ENCODE measurements at places on chromosomes 12 and 14.

- no peak for DNase-seq
Observed at GRCh38 chr12:107377596-107378385, 284.4 kb upstream of the CRY1 start.

DNA sequence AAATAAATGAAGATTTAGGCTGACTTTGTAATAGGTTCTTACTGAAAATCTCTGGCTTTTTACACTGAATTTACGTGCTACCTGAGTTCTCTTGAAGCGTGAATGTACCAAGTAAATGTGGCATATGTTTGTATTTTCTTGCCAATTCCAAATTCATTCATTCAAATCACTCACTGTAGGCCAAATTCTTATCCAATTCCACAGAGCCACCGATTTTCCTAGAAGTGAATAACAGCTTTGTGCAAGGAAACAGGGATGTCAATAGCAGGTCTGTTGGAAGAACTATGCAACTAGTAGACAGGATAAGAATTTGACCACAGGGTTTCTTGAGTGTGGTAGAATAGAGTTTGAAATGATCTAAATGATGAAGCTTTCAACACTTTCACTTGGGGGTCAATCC lies 86.8 kb downstream of the SOX5 start:
- DNase-seq = no peak

DNA sequence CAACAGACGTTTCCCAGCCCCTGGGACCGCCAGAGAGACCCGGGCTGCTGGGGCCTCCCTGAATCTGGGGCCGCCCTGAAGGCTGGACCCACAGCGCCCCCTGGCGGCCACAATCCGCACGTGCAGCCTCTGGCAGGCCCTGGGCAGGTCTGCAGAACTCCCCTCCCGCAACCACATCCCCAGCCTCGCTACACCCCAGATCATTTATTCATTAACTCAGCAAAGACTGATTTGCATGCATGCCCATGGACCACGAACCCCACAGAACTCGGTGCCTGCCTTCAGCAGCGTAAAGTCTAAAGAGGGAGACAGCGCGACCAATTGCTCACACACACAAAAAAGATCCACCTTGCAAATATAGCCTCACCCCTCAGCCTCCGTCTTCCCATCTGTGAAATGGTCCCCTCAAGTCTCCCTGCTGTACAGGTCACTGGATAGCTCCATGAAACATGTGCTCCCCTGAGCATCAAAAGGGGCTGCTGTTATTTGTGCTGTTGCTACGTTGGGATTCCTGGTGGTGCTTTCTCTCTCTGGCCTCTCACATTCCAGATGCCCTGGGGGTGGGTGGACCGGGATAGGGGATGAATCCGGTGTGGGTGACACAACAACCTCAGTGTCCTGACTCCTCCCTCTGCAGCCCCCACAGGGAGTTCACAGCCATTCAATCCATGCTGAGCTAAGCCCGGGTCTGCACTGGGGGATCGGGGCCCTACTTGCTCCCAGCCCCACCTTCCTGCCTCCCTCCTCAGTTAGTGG lies 96.4 kb downstream of the SCARB1 start:
- peak; percentile 77 for DNase-seq

- DNase-seq = peak; percentile 47
Observed at GRCh38 chr12:111274777-111275176, 94.1 kb downstream of the PHETA1 start.

GRCh38 chr12:111812881-111813741 lies 28.9 kb upstream of the MAPKAPK5 start:
- peak; percentile 75 for DNase-seq

All from hepatic stellate cell (primary cell).